ENCODE measurements at places on chromosomes 11 and 22. TPM values are rescaled to one million over a fixed set of nuclear protein-coding genes. Genes with fewer than 3 reads are reported as not detected.

The POU2AF2 gene
- not detected for total RNA-seq

The NUP160 gene
- 17.0 TPM for total RNA-seq

The CHEK2 gene
- total RNA-seq, result 12.5 TPM

The PDGFD gene
- 9.5 TPM for total RNA-seq

The VSIG2 gene
- total RNA-seq, result 0.33 TPM

The TALDO1 gene
- total RNA-seq, result 170 TPM

The TPBGL gene
- total RNA-seq, result not detected

The ZNRF3 gene
- 7.2 TPM for total RNA-seq

The CASP12 gene
- 5.3 TPM for total RNA-seq

The OR52M1 gene
- not detected for total RNA-seq

The PNPLA3 gene
- total RNA-seq, result 0.98 TPM

The SLC22A9 gene
- not detected for total RNA-seq

The HIKESHI gene
- total RNA-seq, result 50.5 TPM

The P2RX3 gene
- not detected for total RNA-seq

The RNASEH2C gene
- total RNA-seq, result 57.3 TPM

The NRGN gene
- total RNA-seq, result 2.6 TPM

The ZC3H12C gene
- total RNA-seq, result 18.6 TPM

The ACTN3 gene
- 0.19 TPM for total RNA-seq

The DNAJB7 gene
- total RNA-seq, result under 0.01 TPM

The TXN2 gene
- total RNA-seq, result 28.4 TPM

The CRYAB gene
- 1.6 TPM for total RNA-seq

The GTSE1 gene
- 8.8 TPM for total RNA-seq

The PRODH gene
- total RNA-seq, result not detected

The CRYBB3 gene
- not detected for total RNA-seq

The OR4C13 gene
- total RNA-seq, result not detected

The PRPF19 gene
- 96.3 TPM for total RNA-seq

The UQCC3 gene
- 6.1 TPM for total RNA-seq

The CECR2 gene
- 0.10 TPM for total RNA-seq

The MMP11 gene
- total RNA-seq, result 13.7 TPM

The SORL1 gene
- 0.19 TPM for total RNA-seq

The NUDT8 gene
- 5.2 TPM for total RNA-seq

The IGSF22 gene
- not detected for total RNA-seq

The PARVA gene
- 55.5 TPM for total RNA-seq

The KRTAP5-11 gene
- total RNA-seq, result not detected

Data from vein endothelial cell (primary cell).